Right lung (tissue), 10 donors: ENCODE measurements at places on chromosomes 3 and 15. TPM values are rescaled to one million over a fixed set of nuclear protein-coding genes. Genes with fewer than 3 reads are reported as not detected.

CEMIP gene
- polyA plus RNA-seq = 13.7 TPM

DNA sequence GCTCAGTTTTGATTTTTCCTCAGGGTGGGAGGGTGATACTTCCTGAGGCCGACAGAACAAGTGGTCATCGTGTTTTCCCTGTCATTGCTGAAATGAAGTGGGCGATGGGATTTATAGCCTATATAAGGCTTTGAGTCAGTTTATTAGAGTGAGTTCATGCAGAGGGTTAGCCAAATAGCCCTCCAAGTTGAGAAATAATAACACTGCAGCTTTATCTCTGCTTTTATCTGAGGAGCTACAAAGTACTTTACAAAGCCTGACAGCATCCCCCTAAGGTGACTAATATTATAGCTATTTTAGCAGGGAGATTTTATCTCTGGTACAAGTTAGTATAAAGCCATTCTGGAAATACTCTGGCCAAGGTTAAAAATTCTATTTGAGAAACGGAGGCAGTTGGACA is 389.6 kb downstream of the MFSD1 start:
- DNase-seq = no peak

DNA sequence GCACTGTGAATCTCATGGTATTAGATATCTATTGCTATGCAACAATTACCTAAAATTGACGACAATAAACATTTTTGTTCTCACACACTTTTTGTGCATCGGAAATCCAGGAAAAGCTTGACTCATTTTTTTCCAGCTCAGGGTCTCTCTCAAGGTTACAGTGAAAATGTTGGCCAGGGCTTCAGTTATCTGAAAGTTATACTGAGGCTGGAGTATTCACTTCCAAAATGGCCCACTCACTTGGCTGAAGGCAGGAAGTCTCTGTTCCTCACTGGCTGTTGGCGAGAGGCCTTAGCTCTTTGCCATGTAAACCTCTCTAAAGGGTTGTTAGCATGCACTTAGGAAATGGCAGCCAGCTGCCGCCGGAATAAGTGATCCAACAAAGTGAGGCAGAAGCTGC is 41.4 kb downstream of the OSTN start:
- DNase-seq = no peak

DNA sequence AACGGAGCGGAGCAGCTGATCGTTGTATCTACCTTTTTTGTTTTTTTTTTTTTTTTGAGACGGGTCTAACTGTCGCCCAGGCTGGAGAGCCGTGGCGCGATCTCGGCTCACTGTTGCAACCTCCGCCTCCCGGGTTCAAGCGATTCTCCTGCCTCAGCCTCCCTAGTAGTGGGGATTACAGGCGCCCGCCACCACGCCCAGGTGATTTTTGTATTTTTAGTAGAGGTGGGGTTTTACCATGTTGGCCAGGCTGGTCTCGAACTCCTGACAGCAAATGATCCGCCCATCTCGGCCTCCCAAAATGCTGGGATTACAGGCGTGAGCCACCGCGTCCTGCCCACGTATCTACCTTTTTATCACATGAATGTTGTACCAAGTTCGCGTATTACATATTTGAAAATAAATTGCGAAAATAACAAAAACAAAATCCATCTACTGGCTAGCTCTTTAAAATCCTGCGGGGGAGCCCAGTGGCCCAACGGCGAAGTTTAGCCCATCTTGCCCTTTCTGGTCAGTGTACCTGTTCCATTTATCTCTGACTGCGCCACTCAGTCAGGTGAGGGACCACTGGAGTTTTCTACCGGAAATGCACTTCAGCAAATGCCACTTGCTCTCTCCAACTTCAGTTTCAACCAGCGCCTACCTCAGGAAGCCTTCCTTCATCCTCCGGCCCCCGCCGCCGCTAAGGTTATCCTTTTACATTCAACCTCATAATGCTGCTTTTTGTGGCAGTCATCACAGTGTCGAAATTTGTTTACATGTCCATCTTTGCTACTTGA is 1.2 kb upstream of the EIF3J start:
- DNase-seq = no peak

DNA sequence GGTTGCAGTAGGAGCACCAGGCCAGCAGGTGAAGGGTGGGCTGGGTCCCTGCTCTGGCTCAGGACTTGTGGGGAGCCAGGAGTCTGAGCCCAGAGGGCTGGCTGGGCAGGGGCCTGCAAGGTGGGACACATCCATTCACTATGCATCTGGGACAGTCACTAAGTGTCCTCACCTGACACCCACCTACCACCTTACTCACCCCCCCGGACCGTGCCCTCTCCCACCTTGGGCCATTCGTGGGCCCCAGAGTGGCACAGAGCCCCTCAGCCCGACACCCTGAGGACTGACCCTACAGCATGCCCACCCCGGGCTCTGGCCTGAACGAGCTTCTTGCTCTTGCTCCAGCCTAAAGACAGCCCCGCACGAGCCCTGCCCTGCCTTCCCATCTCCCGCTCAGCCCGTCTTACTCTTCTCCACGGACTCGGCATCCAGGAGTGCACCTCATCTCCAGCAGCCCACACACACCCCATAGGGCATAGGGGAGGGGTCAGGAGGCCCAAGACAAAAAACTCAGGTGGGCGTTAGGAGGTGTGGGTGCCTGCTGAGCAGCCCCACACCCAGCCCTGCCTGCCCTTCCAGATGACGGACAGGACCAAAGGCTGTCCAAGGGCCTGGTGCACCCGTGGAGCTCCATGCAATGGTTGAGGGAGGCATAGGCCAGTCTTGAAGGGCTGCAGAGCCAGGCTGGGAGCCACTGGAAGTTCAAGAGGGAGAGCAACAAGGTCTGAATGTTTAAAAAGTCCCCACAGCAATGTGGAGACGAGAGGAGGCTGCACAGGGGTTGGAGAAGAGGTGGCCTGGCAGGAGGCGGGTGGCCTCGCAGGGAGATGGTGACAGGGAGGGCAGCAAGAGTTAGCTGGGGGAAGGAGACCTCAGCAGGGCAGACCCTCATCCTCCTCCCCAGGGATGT is 27.0 kb downstream of the PTH1R start:
- DNase-seq = no peak

- DNase-seq = peak; percentile 36
Observed at GRCh38 chr3:12148183-12148940, 10.3 kb downstream of the TIMP4 start.
